ENCODE measurements at places on chromosomes 11 and 22. TPM values are rescaled to one million over a fixed set of nuclear protein-coding genes. Genes with fewer than 3 reads are reported as not detected.

The PUS3 gene
- 7.4 TPM for total RNA-seq

The SAA4 gene
- total RNA-seq, result 0.40 TPM

The HYOU1 gene
- 201 TPM for total RNA-seq

The NFAM1 gene
- 3.9 TPM for total RNA-seq

The MFNG gene
- 24.2 TPM for total RNA-seq

The HPX gene
- total RNA-seq, result 5.2 TPM

The BATF2 gene
- 5.5 TPM for total RNA-seq

The FGF4 gene
- total RNA-seq, result not detected

The EFCAB6 gene
- total RNA-seq, result 4.1 TPM

The RHOD gene
- 23.3 TPM for total RNA-seq

The SF3A1 gene
- 179 TPM for total RNA-seq

The FLRT1 gene
- 3.8 TPM for total RNA-seq

The OR2AG2 gene
- not detected for total RNA-seq

The SYTL2 gene
- 39.0 TPM for total RNA-seq

The OSBPL5 gene
- total RNA-seq, result 45.2 TPM

The C11orf86 gene
- not detected for total RNA-seq

The CCDC116 gene
- 0.37 TPM for total RNA-seq

DNA sequence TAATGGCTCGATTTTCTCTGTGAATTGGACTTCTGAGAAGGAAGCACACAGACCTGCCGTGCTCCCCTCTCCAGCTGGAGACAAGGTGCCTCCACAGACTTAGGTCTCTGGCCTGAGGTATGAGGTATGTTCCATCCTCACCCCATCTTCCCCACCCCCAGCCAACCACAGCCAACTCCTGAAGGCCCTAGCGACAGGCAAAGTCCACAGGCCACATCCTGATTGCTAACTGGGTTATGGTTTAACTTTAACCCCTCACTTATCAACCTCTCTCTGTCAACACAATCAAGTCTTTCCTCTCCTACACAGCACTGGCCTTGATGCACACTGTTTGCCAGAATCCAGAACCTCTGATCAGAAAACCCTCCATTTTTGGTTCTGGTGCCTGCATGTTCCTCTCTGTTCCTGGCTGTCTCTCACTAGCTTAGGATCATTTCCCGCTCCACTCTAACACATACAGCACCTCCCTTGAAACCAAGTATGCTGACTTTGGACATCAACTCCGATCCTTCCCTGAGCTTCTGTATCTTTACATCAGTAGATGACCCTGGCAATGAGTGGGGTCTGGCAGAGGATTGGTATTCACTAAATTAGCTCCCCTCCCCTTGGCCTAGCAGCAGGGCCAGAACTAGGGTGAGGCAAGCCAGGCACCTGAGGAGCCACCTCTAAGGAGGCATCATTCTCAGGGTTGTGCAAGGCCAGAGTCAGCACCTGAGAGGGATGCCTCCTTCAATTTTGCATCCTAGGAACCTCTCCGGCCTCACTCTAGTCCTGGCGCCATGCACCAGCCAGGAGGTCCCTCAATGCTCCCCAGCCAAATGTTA, 22.0 kb downstream of the JAML start:
- DNase-seq, result peak; percentile 86

DNA sequence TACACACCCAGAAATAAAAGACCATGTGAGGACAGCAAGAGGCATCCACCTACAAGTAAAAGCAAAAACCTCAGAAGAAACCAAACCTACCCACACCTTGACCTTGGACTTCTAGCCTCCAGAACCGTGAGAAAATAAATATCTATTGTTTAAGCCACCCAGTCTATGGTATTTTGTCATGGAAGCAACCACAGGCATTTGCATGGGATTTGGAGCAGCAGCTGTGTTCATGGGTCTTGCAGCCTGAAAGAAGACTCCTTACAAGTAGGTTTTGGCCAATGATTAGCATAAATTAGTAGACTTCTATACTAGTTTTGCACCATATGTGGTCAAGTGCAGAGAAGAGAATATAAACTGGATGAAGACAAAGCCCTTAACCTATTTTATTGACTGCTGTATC, 27.9 kb downstream of the FSHB start:
- no peak for DNase-seq

DNA sequence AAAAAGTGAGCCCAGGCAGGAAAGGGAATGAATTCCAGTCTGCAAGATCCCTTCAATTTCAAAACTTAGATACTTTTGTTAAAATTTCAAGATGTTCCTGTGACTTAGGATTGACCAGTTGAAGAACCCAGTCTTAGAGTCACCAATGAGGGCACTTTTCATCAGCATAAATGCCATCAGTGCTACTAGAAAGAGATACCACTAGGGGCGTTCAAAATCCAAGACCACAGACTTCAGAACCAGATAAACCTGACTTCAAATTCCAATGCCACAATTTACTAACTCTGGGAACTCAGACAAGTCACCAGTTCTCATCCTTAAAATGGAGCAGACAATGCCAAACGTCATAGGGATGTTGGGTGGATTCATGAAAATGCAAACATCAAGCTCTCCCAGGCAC, 523.2 kb downstream of the BUD13 start:
- no peak for DNase-seq

DNA sequence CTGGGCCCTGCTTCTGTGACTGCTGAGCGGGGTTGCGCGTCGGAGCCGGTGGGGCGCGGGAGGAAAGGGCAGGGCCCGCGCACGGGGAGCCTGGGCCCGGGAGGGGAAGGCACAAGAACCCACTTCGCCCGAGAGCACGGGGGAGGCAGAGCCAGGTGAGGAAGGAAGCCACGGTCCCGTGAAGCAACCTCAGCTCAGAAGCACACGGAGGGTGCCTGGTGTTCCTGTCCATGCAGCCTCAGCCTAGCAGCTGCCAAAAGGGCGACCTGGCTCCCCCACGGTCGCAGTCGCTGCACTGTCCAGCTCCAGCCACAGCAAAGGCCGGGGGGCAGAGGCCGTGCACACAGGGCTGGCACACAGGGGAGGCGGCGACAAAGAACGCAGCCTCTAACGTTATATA, 9.3 kb upstream of the CDC42BPG start:
- DNase-seq, result no peak

DNA sequence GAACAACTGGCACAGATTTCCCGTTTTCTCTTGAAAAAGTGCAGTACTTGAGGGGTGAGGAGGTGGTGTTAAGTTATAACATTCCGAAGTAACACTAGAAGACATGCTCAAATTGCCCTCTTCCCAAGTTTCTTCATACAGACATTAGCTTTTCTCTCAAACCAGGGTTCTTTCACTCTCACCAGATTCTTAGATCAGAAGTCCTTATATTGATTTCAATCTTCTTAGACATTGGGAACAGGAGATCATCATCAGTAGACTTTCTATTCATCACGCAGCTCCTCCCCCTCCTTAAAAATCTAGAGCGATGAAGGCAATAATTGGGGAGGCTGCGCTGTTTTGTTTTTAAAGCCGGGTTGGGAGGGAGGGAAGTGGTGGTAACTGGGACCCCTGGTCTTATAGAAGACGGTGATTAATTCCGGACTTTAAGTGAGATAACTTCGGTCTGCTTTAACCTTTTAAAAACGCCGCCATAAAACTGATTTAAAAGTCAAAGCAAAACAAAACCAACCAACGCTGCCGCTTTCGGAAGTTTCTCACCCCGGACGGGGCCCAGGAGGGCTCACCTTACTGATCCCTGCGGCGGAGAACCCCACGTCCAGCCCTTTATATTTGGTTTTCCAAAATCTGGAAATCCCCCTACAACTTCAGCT, 665 bp downstream of the USP28 start:
- no peak for DNase-seq

DNA sequence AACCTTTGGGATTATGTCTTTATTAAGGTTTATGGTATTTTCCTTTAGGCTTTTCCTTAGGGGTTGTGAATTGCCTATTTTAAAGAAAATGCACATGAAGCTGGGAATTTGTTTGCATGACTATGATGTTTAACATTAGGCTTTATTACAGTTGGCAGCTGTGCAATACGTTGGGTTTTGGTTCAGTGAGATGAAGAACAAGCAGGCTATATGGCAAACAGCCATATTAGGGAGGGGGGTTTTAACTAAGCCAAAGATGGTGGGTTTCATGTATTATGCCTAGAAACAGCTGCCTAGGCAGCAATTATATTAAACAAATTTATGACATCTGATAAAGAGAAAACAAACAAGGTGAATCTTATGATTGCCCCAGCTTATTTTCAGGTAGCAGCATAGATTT, 880.8 kb downstream of the FAM181B start:
- no peak for DNase-seq

DNA sequence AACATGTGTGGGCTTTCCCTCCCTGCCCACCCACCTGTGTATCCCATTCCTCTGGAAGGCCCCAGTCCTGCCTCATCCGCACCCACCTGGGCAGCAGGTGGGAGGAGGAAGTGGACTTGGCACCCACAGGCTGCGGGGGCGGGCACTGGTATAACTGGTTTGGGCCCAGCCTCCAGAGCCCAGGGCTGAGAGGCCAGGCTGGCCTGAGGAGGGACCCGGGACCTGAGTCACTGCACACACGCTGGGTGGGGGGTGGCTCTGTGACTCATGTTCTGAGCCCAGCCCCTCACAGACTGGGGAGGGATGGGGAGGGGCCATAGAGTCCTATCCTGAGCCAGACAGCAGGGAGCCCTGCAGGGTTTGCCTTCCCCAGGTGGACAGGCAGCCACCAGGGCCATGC, 16.7 kb downstream of the PHLDA2 start:
- peak; percentile 92 for DNase-seq

DNA sequence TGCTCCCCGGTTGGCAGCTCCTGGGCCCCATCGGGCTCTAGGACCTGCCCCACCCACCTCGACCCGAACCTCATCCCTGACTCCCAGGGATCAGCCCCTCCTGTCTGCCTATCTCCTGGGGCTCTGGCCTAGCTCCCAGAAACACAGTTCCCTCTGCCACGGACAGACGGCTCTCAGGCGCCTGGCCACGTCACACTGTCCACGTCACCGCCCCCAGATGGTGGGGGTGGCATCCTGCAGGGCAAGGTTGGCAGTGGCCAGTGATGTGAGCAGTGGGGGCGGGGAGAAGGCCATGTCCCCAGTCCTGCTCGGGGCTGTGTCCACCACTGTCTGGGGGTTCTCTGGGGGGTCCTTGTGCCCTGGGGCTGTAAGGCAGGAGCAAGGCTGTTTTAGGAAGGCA, 29.2 kb downstream of the SYT7 start:
- no peak for DNase-seq

- no peak for DNase-seq
These were observed 92.1 kb downstream of the PARVA start for GRCh38 chr11:12469451-12469850.

GRCh38 chr22:23569291-23569690, 10.8 kb downstream of the IGLL1 start:
- no peak for DNase-seq

GRCh38 chr22:41239443-41240128, 1.1 kb downstream of the CHADL start:
- no peak for DNase-seq

- DNase-seq, result peak; percentile 44
These were observed 6.7 kb upstream of the CCDC90B start for GRCh38 chr11:83292709-83293456.

DNA sequence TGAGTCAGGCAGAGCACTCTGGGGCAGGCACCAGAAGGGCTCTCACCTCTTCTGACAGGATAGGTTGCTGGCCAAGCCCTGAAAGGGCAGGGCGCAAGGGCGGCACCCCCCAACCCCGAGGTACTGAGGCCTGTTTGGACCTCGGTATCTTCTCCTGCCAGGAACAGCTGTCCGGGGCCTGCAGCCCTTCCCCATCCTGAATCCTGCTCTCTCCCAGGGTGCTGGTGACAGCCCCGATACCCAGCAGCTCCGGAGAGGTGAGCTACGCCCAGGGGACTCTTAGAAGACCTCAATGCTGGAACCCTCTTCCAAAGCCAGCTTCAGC, 79.1 kb downstream of the PHF21B start:
- DNase-seq, result no peak

GRCh38 chr11:47003180-47003877, 66.8 kb downstream of the CSTPP1 start:
- DNase-seq, result no peak

DNA sequence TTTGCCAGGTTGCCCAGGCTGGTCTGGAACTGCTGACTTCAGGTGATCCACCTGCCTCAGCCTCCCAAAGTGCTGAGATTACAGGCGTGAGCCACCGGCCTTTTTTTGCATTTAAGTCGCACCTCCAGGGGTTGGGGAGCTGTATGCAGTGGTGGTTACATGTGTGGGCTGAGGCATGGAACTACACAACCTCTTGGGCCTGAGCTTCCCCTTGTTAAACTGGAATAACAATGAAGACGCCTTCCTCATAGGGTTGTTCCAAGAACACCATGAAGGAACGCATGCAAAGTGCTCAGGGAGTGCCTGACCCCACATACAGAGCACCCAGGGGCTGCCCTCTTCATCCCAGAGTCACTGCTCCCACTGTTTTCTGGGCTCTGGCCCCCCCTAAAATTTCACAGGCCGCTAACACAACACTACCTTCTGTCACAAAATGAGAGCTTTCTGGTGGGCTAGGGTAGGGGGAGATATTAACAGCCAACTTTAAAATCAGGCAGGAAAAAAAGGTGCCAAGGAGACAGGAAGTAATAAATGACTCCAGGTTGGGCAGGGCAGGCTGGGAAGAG, 1.3 kb upstream of the FAM118A start:
- no peak for DNase-seq

DNA sequence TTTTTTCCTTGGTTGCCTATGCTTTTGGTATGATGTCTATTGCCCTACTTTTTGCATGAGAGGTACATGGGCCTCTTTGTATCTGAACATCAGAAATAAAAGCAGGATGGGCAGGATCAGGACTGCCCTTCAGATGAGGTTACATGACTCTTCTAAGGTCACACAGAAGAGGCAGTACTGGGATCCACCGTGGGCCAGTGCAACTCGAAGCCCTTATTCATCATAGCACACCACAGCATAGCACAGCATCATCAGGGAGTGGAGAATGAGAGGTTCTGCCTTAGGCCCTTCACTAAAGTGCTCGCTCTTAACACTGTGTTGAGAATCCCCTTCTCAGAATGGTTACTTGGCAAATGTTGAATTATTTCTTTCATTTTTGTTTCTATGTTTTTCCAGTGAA, 88.3 kb downstream of the C22orf31 start:
- DNase-seq, result no peak

DNA sequence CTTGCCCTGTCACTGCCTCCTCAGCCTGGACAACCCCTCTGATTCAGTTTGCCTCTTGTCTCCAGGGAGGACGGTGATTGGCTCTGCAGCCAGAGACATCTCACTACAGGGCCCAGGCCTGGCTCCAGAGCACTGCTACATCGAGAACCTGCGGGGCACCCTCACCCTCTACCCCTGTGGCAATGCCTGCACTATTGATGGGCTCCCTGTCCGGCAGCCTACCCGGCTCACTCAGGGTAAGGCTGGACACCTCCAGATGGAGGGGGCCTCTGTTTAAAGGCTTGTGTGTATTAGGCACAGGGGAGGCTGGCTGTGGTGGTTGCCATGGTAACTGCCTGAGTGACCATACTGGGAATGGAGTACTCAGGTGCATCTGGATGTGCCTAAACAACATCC, 8.6 kb downstream of the PHLDB1 start:
- no peak for DNase-seq

- no peak for DNase-seq
These were observed 85.3 kb downstream of the CACNA1I start for GRCh38 chr22:39655831-39656230.
